Activated CD8-positive, alpha-beta memory T cell treated with anti-CD3 and anti-CD28 coated beads for 1 hour (primary cell): ENCODE measurements at places on chromosomes 3 and 15.

GRCh38 chr15:101535170-101535902 is 45.8 kb upstream of the PCSK6 start:
- DNase-seq: no peak

DNA sequence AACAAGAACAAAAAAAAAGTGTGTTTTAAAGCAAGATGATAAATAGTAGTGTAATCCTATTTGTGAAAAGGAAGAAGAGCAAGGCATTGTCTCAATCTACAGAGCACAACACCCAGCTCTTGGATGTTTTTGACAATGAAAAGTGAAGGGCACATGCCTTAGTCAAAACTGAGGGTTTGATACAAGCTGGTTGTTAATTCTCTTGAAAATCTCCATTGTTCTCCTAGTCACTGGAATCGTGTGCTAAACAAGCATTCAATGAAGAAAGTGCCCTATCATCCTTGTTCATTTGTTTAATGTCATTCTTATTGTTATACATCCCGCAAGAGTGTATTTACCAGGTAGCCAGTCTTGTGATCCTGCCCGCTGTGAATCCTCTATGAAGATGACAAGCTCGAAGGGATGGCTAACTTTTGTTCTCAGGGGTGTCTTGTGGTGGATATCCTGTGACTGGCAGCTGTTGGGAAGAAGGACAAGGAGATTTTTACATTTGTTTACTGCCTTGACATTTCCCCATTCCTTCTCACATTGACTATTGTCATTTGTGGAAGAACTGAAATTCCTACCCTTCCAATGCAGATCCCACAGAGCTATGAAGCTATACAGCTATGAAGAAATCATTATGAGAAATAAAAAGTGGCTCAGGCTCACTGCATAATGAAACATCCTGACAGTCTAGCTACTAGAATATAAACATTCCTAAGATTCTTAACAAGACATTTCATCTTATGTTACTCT is 175.9 kb downstream of the VGLL3 start:
- no peak for DNase-seq

DNA sequence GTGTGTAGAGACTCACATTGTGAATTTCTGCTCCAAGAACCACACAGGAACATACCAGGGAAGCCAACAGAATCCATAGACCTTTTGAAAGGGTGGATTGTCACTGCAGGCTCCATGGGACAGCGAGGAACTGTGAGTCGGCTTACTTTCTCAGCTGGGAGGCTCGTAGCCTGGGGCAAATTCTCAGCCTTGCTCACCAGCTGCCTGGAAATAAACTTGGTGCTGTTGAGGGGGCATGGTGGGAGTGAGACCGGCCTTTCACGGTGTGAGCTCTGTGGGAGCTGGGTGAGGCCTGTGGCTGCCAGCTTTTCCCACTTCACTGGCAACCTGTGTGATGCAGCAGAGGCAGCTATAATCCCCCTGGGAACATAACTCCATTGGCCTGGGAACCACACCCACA is 146.6 kb upstream of the P2RY1 start:
- no peak for DNase-seq

DNA sequence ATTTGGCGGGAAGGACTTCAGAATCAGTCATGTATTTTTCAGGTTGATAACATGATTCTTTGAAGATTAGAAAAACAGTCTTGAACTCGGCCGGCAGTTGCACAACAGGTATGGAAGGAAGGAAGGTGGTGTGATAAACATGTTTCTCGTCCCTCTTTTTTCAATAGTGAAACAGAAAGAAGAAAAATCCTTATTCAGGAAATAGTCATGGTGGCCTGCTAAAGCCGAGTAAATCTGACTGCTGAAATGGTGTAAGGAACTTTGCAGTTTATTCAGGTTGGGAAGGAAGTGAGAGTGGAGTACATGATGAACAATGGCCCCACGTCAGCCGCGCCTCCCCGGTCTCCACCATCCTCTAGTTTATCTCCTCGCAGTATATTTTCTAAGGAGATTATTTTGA is 6.7 kb downstream of the RASGRP1 start:
- no peak for DNase-seq

DNA sequence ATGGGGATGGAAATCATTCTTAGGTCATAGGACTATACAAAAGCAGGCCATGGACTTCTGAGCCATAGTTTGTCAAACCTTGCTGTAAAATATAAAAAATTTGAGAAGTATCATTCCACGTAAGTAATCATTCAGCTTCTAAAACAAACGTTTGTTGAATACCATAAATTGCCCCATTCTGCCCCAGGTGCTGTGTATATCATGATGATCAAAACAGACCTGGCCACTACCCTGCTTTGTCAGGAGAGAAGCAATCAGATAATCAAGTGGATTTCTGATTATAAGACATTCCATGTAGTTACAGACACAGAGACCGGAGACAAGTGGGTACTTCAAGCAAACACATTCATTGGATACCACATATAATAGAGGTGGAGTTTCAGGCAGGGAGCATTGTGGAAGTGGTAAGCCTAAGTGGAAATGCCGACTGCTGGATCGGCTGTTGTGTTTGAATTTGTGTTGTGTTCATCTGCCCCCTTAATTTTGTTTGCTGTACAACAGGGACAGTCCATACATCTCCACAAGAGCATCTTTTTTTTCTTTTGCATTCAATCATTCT is 61.7 kb downstream of the TGFBR2 start:
- no peak for DNase-seq

DNA sequence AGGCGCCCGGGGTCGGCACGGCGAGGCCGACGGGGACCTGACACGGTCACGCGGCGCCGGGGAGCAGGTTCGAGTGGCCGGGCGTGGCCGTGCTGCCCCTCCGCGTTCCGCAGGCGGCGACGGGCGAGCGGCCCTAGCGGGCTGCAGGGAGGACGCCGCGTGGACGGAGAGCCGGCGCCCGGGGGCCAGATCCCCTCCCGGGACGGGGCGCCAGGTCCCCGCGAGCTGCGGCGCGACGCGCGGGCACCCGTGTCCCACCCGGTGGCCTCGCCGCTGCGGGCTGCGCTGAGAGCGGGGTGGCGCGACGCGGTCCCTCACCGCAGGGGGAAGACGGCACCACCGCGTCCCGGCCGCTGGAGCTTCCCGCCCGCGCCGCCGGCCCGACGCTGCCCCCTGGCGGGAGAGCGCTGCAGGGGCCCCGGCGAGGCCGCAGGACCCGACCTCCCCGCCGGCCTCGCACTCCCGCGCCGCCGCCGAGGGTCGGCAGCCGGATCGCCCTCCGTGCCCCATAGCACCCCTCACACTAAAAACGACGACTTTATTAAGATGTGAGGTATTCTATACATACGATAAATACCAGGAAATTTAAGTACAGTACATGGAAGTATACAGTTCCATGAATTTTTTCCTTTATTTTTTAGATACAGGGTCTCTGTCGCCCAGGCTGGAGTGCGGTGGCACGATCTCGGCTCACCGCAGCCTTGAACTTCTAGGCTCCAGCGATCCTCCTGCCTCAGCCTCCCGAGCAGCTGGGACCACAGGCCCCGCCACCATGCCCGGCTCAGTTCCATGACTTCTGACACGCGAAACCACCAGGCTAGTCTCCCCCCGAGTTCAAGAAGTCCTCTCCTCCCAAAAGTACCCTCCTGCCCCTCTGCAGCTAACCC is 1.3 kb upstream of the PIGZ start:
- peak; percentile 57 for DNase-seq

GRCh38 chr3:87742250-87742649 is 316.6 kb downstream of the CGGBP1 start:
- DNase-seq: no peak

- DNase-seq: no peak
These were observed 23.2 kb downstream of the SHC4 start for GRCh38 chr15:48940508-48940907.

DNA sequence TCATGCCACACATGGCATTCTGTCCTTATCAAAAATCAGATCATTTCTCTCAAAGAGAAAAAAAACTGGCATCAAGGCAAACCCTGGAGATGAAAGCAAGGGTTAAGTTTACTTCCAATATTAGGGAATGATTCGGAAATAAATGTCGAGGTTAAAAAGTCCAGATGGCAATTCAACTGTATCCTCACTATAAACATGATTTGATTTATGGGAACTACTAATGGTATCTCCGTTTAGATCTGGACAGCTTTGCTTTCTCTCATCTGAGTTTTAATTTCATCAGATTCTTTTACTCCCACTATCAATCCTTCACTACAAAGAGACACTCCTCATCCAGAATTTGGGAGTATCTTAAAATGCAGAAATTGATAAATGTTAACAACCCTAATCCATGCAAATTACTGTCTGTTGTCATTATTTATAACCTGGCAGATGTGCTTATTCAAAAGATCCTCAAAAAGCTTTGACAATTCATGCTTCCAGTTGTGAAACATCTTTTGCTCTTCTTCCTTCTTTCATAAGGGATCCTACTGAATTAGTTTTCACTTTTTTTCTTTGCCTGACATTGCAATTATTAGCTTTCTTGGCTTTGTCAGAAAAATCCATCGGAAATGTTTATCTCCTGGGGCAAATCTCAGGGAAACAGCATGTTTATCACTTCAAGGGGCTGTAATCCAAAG is 903.2 kb downstream of the MCTP2 start:
- DNase-seq: no peak

DNA sequence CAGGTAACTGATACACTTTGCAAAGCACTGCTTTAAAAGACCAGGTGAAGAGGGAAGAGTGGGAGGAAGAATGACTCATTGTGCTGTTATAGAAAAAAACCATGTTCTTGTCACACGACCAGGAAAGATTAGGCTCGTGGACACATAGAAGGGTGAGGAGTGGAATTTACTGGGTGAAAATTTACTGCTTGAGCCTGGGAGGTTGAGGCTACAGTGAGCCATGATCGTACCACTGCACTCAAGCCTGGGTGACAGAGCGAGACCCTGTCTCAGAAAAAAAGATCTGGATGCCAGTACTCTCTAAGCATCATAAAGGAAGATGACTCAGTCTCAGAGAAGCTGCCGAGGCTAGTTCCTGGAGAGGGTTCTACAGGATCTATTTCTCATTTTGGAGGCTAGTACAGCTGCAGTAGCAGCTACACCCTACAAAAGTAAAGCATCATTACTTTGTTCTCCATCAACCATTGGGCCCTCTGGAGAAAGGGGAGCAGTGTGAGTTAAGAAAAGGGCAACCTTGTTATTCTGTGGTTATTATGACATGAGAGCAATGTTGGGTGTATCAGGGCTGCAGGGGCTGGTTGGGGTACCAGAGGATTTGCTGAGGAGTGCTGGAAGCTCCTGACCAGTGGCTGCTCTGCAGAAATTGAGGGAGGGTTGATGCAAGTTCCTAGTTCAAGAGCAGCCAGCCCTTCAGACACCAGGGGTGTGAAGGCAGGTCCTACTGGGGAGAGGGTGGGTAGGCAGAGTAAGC is 75.4 kb downstream of the CMTM8 start:
- no peak for DNase-seq

GRCh38 chr15:38626443-38627050 is 61.9 kb upstream of the RASGRP1 start:
- no peak for DNase-seq

GRCh38 chr3:66195347-66195783 is 25.4 kb upstream of the SLC25A26 start:
- no peak for DNase-seq

- DNase-seq: no peak
These were observed 67.1 kb downstream of the AAGAB start for GRCh38 chr15:67187351-67187854.

GRCh38 chr3:56254835-56255234 is 213.4 kb downstream of the ERC2 start:
- DNase-seq: no peak

DNA sequence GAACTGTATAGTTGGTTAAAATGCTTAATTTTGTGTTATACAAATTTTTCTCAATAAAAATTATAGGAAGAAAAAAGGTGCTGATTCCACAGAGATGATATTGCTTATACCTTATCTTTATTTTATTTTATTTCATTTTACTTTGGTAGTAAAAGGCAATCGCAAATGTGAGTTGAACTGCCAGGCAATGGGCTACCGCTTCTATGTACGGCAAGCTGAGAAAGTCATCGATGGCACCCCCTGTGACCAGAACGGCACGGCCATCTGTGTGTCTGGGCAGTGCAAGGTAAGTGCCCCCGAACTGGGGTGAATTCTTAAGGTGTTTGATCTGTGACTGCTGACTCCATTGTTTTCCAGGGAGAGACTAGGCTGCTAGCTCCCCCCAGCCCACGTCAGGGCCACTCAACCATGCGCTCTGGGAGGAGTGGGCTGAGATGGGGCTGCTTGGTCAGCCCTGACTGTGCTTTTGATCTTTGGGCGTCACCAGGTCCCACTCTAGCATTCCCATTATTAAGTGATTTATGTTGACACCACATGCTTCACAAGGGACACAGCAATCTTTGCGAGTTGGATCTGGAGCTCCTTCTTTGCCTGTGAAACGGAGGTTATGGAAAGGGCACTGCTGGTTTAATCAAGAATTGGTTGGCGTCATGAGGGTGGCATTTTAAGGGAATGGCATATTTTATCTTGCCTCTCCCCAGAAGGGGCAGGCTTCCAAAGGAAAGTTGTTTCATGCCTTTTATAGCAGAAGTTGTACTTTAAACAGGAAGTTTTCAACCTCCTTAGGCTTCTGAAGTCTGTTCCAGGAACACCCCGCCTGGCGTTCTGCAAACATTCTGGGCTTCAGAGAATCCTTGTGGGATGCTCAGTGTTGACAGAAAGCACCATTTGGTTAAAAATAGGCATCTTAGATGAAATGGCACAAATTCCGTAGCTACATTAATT is 296.5 kb downstream of the THSD4 start:
- no peak for DNase-seq

DNA sequence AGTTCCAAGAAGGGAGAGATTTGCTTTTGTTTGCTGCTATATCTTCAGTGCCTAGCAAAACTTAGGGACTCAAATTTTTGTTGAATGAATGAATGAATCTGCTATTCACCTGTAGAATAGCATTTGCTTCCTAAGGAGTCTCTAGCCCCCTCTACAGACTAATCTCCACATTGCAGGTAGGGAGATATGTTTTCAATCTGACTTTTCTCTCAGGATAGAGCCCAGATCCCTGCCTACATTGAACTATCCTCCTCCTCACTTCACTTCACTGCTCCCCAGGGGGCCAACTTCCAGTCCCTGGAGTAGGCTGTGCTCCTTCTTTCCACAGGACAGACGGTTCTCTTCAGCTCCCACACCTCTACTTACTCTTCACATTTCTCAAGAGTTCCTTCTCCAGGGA is 81.9 kb upstream of the PTX3 start:
- DNase-seq: no peak

- no peak for DNase-seq
These were observed 855.4 kb upstream of the ARPP21 start for GRCh38 chr3:34783876-34784275.

GRCh38 chr3:21585216-21585740 is 165.7 kb downstream of the ZNF385D start:
- DNase-seq: no peak

GRCh38 chr3:197734667-197735318 is 1.9 kb downstream of the RUBCN start:
- no peak for DNase-seq

- no peak for DNase-seq
These were observed 35.8 kb upstream of the LRRFIP2 start for GRCh38 chr3:37210230-37210629.

- DNase-seq: no peak
These were observed 122.0 kb upstream of the PROK2 start for GRCh38 chr3:71906976-71907375.

- DNase-seq: no peak
These were observed 35.3 kb upstream of the PSMD6 start for GRCh38 chr3:64058566-64058965.
